ENCODE measurements at places on chromosomes 4 and X.
A peak's percentile ranks its signal among the peaks of the same experiment; 100 is the strongest.

GRCh38 chrX:40091691-40092421 lies 5.9 kb downstream of the BCOR start:
- ATAC-seq: no peak

- ATAC-seq: no peak
Observed at GRCh38 chr4:182486881-182487280, 243.7 kb downstream of the TENM3 start.

DNA sequence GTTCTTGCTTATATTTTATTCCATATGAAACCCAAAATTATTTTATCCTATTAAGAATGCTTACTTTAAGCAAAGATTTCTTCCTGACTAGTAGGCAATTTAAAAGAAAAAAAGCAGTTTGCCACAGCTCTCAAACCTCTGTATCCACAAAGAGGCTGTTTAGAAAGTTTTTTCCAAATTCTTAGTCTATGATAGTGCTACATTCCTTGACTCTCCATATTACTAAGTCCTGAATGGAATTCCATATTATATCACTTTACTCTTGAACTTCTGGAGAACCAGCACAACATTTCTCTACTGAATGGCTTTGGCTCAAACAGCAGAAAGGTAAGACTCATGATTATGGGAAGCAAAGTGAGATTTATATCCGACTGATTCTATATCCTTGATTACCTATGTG lies 8.3 kb downstream of the SLC10A6 start:
- ATAC-seq: no peak

- no peak for ATAC-seq
Observed at GRCh38 chr4:124943938-124944337, 231.4 kb upstream of the ANKRD50 start.

DNA sequence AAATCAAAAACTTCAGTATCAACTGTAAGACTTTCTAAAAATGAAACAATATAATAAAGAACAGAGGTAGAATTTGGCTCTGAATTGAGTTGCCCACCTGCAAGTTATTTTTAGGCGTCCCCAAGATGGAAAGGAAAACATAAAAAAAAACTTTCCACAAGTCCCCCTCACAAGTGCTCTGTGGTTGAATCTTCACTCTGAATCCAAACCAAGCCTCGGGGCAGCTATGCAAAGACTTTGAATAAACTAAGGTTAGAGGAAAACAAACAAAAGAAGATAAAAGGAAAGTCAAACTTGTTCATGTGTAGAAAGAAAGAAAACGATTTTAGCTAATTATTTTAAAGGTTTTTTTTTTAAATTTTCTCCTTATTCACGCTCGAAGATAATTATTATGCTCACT lies 372.4 kb upstream of the SLIT2 start:
- no peak for ATAC-seq

- no peak for ATAC-seq
Observed at GRCh38 chr4:96162636-96163035, 322.7 kb downstream of the PDHA2 start.

DNA sequence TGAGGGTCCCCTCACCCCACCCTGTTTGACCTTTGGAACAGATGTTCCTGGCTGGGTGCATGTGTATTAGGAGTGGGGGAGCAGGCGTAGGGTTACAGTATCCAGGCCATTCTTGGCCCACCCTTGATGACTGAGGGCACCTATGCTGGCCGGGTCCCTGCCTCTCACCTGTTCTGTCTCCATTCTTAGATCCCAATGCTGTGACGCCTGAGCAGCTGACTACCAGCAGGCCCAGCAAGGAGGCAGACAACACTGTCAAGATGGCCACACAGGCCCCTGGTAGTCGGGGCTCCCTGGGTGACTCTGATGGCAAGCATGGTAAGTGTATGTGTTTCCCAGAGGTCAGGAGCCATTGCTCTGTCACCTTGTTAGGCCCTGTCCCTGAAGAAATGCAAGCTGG lies 10.9 kb downstream of the EFNB1 start:
- no peak for ATAC-seq

DNA sequence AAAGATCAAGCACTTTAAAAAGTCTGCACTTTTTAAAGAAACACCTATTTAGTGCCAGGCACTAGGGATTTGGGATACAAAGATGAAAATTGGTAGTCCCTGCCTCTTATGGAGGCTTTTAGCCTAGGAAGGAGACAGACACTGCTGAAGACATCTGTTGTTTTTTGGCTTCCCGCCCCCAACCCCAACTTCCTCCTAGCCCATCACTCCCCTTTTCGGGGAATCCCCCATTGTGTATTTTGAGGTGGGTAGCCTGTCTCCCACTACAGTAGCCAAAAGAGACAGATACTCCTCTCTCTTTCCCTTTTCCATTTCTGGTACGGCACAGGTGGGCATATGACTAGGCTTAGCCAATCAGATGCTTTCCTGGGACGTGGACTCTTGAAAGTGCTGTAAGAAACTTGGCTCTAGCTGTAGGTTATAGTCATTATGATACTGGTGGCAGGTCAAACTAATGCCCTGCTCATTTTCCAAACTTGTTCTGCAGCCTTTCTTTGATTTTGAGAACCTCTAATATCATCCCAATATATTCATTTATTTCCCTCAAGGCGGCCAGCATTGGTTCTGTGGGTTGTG lies 194.6 kb upstream of the RBPJ start:
- ATAC-seq: peak; percentile 52

GRCh38 chr4:120960656-120961267 lies 38.2 kb upstream of the PRDM5 start:
- ATAC-seq: no peak

GRCh38 chrX:37424000-37424429 lies 74.9 kb downstream of the PRRG1 start:
- no peak for ATAC-seq

- ATAC-seq: no peak
Observed at GRCh38 chr4:19030048-19030447, 1008.5 kb upstream of the LCORL start.

GRCh38 chr4:6239968-6240367 lies 29.7 kb upstream of the WFS1 start:
- ATAC-seq: no peak

DNA sequence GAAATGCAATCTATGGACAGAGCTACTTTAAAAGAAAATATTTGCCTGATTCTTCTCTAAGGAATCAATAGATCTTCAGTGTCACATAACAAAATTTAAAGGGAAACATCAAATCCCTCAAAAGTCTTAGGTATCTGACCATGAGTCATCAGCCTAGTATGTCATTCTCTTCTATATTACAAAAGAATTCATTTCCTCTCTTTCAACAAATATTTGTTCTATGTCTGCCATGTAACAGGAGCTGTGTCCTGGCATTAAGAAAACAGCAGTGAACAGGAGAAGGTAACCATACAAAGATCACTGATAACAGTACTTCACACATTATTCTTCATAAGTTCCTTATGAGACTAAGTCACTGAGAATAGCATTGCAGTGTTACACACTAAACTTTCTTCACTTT lies 243.6 kb upstream of the DKK2 start:
- ATAC-seq: no peak

DNA sequence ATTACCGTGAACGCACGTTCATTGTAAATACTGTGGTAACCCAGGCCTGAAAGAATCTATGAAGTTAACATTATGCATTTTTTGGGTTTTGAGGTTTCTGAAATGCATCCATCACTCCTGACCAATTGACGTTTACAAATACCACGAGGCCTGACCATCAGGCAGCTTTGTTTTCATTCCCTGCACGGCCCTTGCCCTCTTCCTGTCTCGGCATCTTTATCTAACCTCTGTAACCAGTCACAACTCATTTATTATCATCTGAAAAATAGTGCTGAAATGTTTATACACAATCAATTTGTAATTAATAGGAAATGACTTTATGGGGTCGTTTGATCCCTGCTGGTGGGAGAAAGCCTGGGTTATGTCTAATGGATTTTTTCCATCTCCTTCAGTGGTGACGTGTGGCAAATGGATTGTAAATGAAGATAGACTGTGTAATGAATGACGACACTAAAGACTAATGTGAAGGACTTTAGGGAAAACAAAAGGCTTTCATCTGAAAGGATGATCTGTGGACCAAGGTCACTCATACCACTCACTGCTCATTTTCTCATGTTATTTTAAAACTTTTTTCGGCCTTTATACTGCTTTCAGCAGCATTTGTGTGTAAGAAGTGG lies 102.7 kb upstream of the SORBS2 start:
- no peak for ATAC-seq

GRCh38 chrX:14697451-14697850 lies 168.1 kb downstream of the GLRA2 start:
- ATAC-seq: no peak

DNA sequence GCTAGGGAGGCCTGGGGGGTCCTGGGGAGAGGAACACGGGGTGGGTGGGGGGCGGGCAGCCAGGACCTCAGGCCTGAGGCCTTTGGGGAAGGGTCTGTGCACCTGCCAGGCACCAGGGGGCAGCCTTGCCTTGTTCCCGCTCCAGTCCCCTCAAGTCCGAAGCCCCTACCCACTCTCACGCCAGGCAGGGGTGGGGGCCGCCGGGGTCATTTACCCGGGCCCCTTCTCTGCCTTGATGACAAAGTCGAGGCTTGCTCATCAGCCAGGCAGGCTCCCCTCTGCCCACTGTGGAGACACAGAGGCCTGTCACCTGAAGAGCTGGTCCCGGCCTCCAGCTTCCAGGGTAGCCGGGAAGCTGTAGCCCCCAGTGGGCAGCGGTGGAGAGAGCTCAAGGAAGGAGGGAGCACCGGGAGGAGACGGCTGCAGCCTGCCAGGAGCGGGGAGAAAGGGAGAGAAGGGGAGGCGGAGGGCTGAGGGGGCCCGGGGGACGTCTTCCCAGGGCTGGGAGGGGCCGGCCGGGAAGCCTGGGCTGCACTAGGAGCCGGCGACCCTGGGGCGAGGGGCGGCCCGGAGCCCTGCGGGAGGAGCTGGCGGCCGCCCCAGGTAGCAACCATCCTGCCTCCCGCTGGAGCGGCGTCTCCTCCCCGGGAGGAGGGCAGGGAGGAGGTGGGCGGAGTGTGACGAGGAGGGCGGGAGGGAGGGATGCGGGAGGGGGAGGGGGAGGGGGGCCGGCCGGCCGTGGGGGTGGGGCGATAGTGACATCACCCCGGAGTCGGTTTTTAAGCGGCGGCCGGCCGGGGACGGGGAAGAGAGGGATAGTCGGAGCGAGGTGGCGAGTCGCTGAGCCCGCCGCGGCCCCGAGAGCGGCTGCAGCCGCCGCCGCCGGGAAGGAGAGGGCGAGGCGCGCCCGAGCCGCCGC lies at the start of gene SLC6A8:
SLC6A8 (plus strand) TSS at position 806 of the 919 bp plus-strand sequence. CDS start 649 bp downstream, outside the sequence.
- peak; percentile 27 for ATAC-seq

- no peak for ATAC-seq
Observed at GRCh38 chr4:152680988-152681603, 1.3 kb upstream of the TMEM154 start.

GRCh38 chrX:68822641-68823410 lies 6.0 kb upstream of the EFNB1 start:
- peak; percentile 75 for ATAC-seq

GRCh38 chrX:121598356-121598755 lies 550.9 kb downstream of the GLUD2 start:
- ATAC-seq: no peak

GRCh38 chrX:6228720-6229119 lies at the start of gene NLGN4X:
NLGN4X (minus strand) TSS chrX:6228867; CDS start chrX:6151466, 77,401 bp downstream.
- no peak for ATAC-seq

- ATAC-seq: no peak
Observed at GRCh38 chr4:6845027-6845426, 62.5 kb downstream of the KIAA0232 start.

- no peak for ATAC-seq
Observed at GRCh38 chrX:154460326-154460725, 2.2 kb downstream of the PLXNA3 start.

DNA sequence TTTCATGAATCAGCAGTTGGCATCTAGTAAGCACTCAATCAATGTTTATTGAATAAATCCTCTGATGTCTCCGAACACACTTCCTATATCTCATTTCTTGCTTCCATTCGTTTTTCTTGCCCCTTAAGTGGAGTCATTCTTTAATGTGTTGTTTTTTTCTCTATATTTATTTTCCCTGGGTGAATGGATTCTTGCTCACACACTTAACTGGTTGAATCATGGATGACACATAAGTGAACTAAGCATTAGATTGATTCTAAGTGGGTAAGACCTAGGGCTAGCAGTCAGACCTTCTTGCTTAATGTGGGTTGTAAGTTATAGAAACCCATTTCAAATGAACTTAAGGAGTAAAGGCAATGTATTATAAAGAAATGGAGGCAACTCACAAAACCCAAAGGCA lies 111.1 kb downstream of the RTL3 start:
- no peak for ATAC-seq

- no peak for ATAC-seq
Observed at GRCh38 chr4:6011686-6012085, 6.5 kb downstream of the C4orf50 start.

DNA sequence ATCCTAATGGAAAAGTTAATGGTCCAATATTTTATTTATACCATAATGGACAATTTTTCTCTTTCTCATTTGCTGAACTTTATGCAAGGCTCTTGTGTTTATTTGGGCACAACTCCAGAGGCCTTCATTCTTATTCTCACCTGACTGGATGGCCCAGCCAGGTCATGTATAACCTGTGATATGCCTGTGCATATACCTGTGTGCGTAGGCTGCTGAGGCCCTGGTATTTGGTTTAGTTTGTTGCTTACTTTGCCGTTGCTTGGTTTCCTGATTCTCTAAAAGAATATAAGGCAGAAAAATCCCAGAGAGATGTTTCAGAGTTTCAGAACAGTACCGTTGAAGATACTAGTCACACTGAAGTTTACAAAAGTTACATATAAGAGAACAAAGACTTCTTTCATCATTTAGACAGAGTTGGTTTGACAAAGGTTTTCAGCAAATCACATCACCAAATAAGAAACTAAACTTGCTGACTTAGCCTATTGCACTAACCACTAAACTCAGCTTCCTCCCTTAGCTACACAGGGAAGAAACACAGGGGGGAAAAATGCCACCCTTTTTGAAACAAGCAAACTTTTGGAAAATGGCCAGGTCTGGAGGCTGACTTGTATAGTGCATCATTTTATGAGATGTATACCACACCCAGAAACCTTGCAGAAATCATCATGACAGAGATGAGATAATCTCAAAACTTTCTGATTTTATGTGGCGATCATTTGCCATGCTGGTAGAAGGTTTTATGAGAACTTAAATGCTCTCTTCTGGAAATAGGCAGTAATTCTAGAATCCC lies 248.5 kb downstream of the GRIA3 start:
- no peak for ATAC-seq

DNA sequence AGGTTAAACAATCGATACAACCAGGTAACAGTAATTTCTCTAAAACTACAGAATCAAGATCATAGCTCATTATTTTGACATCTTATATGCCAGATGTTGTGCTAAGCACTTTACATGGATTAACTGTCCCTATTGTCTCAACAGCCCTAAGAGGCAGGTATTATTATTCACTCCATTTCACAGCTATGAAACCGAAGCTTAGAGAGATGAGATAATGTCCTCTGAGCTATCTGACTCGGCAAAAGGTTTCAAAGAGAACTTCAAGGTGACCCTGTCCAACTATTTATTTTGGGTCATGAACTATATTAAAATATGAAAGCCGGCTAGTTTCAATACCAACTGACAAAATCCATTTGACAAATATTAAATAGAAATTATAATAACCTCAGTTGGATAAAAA lies 10.3 kb downstream of the SLC25A5 start:
- ATAC-seq: no peak
